Left renal cortex interstitium (tissue), 4 donors: ENCODE measurements at places on chromosomes 13 and 19. TPM values are rescaled to one million over a fixed set of nuclear protein-coding genes. Genes with fewer than 3 reads are reported as not detected.
A peak's percentile ranks its signal among the peaks of the same experiment; 100 is the strongest.

DNA sequence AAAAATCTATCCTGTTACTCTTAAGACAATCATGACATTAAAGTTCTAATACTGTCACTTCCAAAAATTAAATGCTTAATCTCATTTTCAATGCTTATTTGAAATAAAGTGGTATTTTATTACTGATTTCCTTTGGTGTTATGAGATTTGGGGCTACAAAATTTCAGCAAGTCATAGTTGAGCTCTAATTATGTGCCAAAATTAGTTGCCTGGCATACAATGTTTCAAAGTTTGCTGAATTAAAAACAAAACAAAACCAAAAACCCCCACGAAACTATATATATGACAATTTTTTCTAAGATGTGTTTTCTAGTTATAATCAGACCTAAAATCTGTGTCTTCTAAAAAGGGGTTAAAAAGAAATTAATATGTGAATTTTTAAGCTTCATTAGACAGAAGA lies 62.2 kb downstream of the KCNRG start:
- DNase-seq, result no peak

DNA sequence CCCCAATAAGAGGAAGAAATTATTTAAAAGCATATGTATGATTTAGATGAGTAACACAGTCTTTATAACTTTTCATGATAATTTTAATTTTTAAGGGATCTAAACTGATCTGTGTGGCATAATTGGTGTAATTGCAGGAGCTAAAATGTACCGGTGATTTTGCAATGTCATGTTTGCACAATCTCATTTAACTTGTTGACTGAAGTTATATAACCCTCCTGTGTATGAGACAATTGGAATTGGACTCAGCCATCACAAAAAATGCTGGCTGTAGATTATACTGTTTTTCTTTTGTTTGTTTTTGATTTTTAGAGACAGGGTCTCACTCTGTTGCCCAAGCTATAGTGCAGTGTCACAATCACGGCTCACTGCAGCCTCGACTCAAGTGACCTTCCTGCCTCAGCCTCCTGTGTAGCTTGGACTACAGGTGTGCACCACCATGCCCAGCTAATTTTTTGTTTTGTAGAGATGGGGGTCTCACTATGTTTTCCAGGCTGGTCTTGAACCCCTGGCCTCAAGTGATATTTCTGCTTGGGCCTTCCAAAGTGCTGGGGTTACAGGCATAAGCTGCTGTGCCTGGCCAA lies 26.1 kb downstream of the FGF9 start:
- no peak for DNase-seq

GRCh38 chr19:6373096-6373812 lies 660 bp downstream of the ALKBH7 start:
- DNase-seq, result peak; percentile 74

DNA sequence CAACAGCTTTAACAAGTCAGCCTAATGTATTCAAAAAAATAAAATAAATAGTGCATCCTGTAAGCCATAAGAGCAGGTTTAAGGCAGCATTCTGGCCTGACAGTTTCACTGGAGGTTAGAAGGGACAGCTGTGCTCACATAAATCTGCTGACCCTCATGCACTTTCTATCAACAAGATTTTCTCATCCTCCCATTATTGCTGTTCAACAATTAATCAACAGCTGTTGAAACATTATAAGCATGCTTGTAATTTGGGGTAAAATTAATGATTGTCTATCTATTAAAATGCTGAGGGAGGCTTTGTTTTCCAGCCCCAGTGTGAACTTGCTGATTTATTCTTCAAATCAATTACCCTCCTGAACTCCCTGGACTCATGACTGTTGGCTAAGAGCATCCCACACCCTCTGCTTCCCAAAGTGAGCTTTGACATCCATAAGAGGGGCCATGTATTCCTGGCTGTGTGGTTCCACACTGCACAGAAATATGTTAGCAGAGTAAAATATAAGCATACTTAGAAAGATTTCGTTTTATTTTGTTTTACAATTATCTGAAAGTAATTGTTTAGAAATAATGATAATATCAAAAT lies 492.4 kb downstream of the EFNB2 start:
- DNase-seq, result peak; percentile 65

The PNMA8A gene
- 45.6 TPM for polyA plus RNA-seq

The BEST2 gene
- not detected for polyA plus RNA-seq

DNA sequence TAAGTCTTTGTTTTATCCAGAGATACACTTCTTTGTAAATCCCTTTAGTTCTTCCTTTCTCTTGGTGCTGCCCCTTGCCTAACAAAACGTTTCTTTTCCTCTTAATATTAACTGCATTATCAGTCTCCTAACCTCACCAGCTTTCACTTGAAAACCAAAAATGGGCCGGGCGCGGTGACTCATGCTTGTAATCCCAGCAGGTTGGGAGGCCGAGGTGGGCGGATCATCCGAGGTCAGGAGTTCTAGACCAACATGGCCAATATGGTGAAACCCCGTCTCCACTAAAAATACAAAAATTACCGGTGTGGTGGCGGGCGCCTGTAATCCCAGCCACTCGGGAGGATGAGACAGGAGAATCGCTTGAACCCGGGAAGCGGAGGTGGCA lies 329.8 kb upstream of the MIR17HG start:
- no peak for DNase-seq

- DNase-seq, result no peak
Observed at GRCh38 chr13:32125751-32126150, 94.2 kb downstream of the FRY start.
